ENCODE measurements at places on chromosomes 4 and X. TPM values are rescaled to one million over a fixed set of nuclear protein-coding genes. Genes with fewer than 3 reads are reported as not detected.

GPRASP1 gene
- 3.5 TPM for total RNA-seq

SEPSECS gene
- total RNA-seq: 11.6 TPM

CXCL10 gene
- not detected for total RNA-seq

UGT2A1 gene
- total RNA-seq: not detected

SLAIN2 gene
- total RNA-seq: 70.1 TPM

ERVMER34-1 gene
- 0.26 TPM for total RNA-seq

PDZD11 gene
- 46.9 TPM for total RNA-seq

CXCL8 gene
- total RNA-seq: 32.4 TPM

DNA sequence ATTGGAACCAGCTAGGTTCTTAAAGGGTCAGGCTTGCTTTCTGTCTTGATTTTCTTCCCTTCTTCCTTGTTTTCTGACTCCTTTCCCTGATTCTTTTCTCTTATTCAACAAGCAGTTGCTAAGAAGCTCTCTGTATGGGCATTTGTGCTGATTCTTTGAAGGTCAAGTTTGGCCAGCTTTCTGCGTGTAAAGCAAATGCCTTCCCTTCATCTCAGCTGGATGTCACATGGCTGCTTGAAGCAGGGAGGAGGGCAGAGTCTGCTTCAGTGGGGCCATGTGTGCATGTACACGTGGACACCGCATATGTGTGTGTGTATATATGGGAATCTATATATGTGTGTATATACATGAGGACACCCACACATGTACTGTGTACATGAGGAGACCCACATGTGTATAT is 139.9 kb upstream of the ATP6AP2 start:
- H3K27ac ChIP-seq: no peak overlapping the region
- no peak overlapping the region for H3K4me3 ChIP-seq
- H3K27me3 ChIP-seq: no peaks in the 10 kb centered on the region
- H3K36me3 ChIP-seq: no peaks in the 10 kb centered on the region

DNA sequence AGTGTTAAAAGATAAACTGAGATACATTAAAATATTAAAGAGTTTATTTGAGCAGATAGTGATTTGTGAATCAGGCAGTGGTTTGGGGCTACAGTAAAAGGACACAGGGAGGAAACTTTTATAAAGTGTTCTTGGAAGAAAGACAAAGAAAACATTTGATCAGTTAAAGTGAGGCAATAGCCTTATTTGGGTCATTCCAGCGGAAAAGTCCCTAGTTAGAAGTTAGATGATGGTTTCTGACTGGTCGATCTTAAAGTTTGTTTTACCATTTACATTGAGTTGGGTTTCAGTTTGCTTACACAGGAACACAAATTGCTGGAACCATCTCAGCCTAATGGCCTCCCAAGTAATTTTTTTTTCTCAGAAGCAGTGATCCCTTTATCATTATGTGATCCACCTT is 69.7 kb downstream of the PPP1R2C start:
- H3K27me3 ChIP-seq: no peaks in the 10 kb centered on the region
- H3K36me3 ChIP-seq: no peaks in the 10 kb centered on the region
- H3K4me1 ChIP-seq: no peaks in the 10 kb centered on the region
- no peak overlapping the region for H3K4me3 ChIP-seq
- H3K27ac ChIP-seq: no peak overlapping the region
- DNase-seq: no peak

DNA sequence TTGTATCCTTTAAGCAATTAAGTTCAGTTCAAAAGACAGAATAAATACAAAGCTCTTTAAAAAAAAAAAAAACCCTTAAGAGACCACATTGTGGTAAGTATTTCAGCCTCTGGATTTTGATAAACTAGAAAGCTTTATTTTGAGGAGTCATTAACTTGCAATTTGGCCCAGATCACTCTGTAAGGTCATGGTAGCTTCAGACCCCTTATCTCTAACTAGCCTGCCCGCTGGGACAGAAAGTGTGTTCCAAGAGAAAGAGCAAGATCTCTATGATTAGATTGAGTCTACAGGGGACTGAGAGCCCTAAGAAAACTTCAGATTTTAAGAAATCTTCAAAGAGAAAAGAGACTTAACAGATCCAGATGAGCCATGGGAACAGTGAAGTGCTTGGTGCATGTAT is 45.6 kb downstream of the GALNT7 start:
- H3K27me3 ChIP-seq: no peaks in the 10 kb centered on the region
- peaks cover 62% of the 10 kb centered on the region for H3K4me1 ChIP-seq
- DNase-seq: no peak
- H3K27ac ChIP-seq: peak overlapping the region; percentile 5
- H3K4me3 ChIP-seq: no peak overlapping the region

DNA sequence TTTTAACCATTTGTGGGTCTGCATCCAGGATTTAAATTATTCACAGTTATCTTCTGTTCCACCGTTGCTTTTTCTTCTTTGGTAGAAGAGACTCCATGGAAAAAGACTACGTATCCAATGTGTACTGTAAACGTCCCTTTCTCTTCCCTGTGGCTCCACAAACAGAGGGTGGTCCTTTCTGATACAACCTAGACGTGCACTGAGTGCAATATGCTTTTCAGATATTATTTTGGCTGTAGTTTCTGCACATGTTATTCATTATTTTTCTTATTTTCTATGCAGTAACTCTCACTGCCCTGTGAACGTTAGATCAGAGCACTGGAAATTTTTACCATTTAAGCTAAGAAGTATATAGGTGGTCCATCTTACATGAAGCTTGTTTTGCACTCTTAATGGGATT is 72.7 kb downstream of the SHISA3 start:
- no peak for DNase-seq
- H3K27me3 ChIP-seq: no peaks in the 10 kb centered on the region
- H3K4me1 ChIP-seq: peaks cover 14% of the 10 kb centered on the region
- H3K27ac ChIP-seq: no peak overlapping the region

GRCh38 chr4:13547485-13548041 is 3.3 kb upstream of the NKX3-2 start:
- no peaks in the 10 kb centered on the region for H3K36me3 ChIP-seq
- peaks cover 55% of the 10 kb centered on the region for H3K27me3 ChIP-seq
- DNase-seq: no peak
- peak overlapping the region; percentile 71 for H3K4me3 ChIP-seq

DNA sequence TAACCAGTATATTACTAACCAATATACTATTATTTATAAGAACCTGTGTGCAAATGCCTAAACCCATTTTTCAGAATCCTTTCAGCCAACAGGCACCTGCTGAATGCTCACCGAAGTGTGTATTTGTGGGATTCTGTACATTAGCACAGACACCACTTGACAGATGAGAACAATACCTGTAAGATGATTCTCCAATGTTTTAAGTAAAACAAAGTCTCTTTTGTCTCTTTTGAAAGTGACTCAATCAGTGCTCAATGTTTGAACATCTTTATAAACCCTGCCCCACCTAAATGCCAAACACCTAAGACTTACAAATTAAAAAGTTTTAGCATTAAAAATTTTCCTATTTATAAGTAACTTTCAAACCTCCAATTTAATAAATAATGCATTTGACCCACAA is 763 bp downstream of the ASB9 start:
- DNase-seq: no peak
- no peaks in the 10 kb centered on the region for H3K27me3 ChIP-seq
- no peak overlapping the region for H3K27ac ChIP-seq
- H3K4me3 ChIP-seq: no peak overlapping the region
- H3K36me3 ChIP-seq: no peaks in the 10 kb centered on the region

DNA sequence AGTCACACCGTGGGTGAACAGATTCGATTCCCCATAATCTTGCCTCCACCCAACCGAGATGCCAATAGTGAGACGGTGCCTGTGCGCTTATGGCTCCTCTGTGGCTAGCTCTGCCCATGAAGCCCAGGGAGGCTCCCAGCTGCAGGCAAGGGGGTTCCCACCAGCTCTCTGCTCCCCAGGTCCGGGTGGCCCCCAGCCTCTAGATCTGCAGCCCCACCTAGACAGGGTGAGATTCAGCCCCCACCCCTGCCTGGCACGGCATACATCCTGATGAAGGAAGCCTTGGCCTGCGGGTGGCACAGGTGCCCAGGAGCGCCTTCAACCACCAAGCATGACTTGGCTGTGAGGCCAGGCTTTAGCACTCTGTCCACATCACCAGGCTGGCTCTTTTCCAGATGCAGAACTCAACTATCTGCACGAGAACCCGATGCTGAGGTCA is 40.6 kb downstream of the WDR1 start:
- no peaks in the 10 kb centered on the region for H3K27me3 ChIP-seq
- DNase-seq: no peak
- H3K36me3 ChIP-seq: peaks cover 65% of the 10 kb centered on the region
- H3K27ac ChIP-seq: peak overlapping the region; percentile 58
- no peak overlapping the region for H3K4me3 ChIP-seq

DNA sequence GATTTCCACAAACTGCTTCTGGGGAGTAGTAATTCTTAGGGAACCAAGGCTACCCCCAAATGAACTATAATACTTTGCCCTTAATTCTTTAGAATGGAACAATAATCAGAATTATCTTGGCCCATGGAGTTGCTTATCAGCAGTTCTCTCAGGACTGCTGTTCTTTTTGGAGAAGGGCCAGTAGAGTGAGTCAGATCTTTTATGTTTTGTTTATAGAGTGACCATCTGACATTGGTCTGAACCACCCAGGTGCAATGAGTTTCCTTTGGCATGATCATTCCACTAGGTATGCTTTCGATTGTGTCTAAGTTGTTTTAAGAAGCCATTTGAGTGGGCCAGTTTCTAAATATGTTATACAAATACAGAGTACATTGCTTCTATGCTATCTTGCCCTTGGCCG is 31.8 kb downstream of the PRRG1 start:
- H3K27me3 ChIP-seq: no peaks in the 10 kb centered on the region
- no peak overlapping the region for H3K27ac ChIP-seq
- H3K4me3 ChIP-seq: no peak overlapping the region
- DNase-seq: no peak

DNA sequence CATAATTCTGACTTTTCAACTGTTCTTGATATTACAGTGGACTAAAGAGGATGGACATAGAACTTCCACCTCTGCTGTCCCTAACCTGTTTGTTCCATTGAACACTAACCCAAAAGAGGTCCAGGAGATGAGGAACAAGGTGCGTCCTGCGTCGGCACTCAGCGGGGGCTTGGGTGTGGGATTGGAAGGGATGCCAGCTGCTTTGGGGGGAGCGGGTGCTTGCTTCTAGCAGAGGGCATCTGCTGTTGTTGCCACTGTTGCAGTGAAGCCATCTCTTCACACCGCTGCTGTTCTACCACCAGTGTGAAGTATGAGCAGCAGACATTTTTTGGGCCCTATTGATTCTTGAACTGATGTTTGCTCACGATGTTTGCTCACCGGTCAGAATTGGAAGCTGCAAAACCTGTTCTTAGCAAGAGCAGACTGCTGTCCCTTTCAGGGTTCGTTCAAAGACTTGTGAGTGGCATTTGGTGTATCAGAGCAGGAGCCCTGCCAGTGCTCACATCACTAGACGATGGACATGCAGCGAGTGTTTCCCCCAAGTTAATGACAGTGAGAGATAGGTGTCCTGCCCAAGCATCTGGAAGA is 55.4 kb downstream of the NOP14 start:
- no peak overlapping the region for H3K27ac ChIP-seq
- no peaks in the 10 kb centered on the region for H3K27me3 ChIP-seq
- no peak for DNase-seq
- peaks cover 54% of the 10 kb centered on the region for H3K36me3 ChIP-seq
- H3K4me1 ChIP-seq: no peaks in the 10 kb centered on the region

DNA sequence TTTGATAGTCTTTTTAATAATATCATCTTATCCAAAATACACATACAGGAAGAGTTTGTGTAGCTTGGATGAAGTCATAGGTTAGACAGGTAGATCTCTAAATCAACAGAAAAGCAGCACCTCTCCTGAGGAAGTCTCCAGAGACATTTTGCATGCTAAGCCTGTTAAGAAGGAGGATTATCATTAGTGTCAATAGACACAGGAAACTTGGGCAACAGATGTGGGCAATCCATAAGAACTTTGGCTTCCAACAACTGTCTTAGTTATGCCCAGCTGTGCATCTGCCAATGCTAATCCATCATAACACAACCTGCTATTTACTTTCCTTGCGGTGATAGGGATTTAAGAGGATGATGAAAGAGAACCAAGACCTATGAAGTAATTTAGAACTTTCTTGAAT is 1052.6 kb downstream of the RPA4 start:
- H3K27ac ChIP-seq: no peak overlapping the region
- H3K4me3 ChIP-seq: no peak overlapping the region
- H3K36me3 ChIP-seq: no peaks in the 10 kb centered on the region
- no peaks in the 10 kb centered on the region for H3K27me3 ChIP-seq
- H3K4me1 ChIP-seq: no peaks in the 10 kb centered on the region
- no peak for DNase-seq

- H3K27me3 ChIP-seq: no peaks in the 10 kb centered on the region
- H3K27ac ChIP-seq: no peak overlapping the region
- no peak for DNase-seq
- H3K4me3 ChIP-seq: no peak overlapping the region
- peaks cover 12% of the 10 kb centered on the region for H3K4me1 ChIP-seq
These were observed 487.4 kb downstream of the INPP4B start for GRCh38 chr4:142358656-142359055.

DNA sequence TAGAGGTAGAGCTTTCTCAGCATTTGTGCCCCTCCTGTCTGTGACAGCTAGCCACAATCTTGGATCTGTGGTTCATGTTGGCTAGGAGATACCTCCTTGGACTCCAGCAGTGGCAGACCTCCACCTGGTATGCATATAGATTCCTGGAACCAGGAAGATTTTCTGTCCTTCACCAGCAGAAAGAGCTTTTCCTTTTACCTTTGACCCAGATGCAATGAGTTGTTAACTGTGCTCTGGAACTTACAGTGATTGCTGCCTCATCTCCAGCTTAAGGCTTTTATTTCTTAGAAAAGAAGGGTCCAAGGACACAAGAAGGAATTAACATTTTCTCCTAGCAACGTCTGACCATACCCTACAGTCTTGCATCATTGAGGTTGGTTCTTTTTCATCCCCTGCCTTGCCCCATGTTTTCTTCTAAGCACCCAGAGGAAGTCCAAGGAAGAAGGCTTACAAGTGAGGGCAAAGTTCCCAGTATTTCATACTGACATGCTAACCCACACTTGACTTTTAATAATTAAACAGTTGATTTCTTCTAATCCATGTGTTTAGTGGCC is 217.1 kb upstream of the ARHGAP24 start:
- DNase-seq: no peak
- H3K27ac ChIP-seq: no peak overlapping the region
- no peak overlapping the region for H3K4me3 ChIP-seq
- no peaks in the 10 kb centered on the region for H3K36me3 ChIP-seq
- peaks cover 5% of the 10 kb centered on the region for H3K27me3 ChIP-seq

- H3K4me1 ChIP-seq: peaks cover 14% of the 10 kb centered on the region
- H3K27me3 ChIP-seq: no peaks in the 10 kb centered on the region
- no peak for DNase-seq
- peaks cover 32% of the 10 kb centered on the region for H3K36me3 ChIP-seq
- H3K4me3 ChIP-seq: no peak overlapping the region
These were observed 31.0 kb downstream of the ARFIP1 start for GRCh38 chr4:152810715-152811287.

DNA sequence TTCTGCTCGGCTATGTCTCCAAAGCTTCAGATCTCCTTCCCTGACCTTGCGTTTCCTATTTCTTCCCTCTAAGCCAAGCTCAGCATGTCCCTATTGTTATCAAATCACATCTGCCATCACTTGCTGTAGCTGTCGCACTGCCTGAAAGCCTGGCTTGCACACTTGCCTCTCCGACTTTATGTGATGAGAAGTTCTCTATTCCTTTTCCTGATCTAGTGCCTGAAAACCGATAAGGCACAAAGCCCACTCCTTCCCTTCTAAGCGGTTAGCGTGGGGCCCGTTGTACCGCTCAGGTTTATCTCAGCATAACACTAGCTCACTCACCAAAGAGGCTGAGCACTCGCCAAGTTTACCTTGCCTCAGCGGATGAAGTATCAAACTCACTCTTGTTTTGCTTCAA is 816 bp downstream of the NMU start:
- peaks cover 62% of the 10 kb centered on the region for H3K27me3 ChIP-seq
- peak overlapping the region; percentile 68 for H3K4me3 ChIP-seq
- no peak overlapping the region for H3K27ac ChIP-seq
- peaks cover 24% of the 10 kb centered on the region for H3K4me1 ChIP-seq
- no peaks in the 10 kb centered on the region for H3K36me3 ChIP-seq
- DNase-seq: no peak

Measured in osteocyte (in vitro differentiated cells).